ENCODE measurements at places on chromosomes 7 and 10.

- DNase-seq = no peak
Observed at GRCh38 chr10:72254813-72255568, 18.7 kb upstream of the DDIT4 start.

DNA sequence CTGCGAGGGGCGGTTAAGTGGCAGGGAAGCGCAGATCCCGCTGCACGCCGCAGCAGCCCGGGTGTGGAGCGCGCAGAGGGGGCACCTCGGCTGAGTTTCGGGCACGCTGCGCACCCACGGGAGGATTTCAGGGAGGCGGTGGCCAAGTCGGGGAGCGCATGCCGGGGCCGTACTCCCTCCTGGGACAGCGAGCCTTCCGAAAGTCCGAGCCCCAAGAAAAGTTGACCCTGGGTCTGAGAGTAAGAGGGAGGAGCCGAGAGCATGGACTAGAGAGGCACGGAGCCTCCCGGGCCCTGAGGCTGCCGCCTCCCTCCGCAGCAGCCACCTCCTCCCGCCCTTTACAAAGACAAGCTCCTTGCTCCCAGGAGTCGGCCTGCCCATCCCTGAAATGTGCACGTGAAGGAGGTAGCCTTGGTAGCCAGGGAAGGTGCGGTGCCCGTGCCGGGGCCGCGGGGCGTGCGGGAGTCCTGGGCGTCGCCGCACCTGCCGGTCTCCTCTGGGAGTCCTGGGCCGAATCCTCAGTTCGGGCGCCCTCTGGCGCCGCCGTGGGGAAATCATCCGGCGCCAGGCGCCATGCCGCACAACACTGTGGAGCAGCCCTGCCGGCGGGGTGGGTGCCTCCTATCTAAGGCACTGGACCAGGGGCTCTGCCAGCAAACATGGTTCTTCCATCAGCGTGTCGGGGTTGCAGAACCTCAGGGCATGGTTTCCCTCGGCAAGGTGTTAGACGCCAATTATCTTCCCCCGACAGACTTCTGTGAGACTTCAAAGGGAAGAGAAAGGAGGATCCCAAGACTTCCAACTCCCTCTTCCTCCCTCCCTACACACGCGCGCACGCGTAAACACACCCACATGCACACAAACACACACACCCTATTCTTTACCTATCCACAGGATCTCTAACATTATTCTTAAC is 104.0 kb downstream of the TRIL start:
- peak; percentile 86 for DNase-seq

DNA sequence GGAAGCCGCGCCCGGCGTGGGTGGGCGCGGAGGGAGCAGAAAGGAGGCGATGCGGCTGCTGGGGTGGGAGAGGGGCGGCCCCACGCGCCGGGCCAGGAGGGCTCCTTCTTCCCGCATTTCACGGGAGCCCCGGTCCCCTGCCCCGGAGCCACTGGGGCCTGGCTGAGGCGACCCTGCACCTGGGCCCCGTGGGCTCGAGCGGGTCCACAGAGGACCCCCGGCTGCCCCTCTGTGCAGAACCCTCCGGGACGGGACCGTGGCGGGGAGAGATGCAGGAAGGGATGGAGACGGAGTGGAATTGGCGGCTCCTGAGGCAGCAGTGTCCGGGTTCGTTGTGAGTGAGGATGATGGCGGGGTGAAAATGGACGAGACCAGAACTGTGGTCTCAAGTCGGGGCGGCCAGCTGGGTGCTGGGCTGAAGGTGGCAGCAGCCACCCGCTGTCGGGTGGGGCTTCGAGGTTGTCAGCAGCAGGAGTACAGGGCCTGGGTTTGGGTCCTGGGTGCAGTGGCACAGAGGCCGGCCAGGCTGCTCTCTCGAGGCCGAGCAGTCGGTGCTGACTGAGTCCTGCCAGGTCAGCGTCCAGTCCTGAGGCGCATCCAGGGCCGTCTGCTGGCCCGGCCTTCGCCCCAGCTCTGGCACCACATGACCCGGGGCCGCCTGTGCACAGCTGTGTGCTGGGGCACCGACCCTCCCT is 80.4 kb downstream of the VIPR2 start:
- no peak for DNase-seq

GRCh38 chr7:155282671-155283070 is 15.0 kb upstream of the INSIG1 start:
- no peak for DNase-seq

DNA sequence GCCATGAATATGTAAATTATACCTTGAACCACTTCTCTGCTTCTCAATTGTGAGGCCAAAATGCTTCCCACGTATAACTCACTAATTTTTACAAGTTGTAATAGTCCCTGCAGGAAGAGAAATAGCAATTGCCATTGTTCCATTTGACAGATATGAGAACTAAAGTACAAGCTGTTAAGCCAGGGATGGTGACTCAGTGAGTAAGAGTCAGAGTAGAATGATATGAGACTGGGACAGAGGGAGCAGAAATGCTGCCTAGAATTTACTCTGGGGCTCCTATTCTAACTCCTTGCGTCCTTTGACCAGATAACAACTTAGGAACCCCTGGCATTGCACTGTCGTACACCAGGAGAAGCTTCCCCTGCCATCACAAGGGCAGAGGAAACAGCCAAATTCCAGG is 45.1 kb upstream of the SEPTIN7 start:
- DNase-seq = no peak
